ENCODE measurements at places on chromosomes 12 and 14. TPM values are rescaled to one million over a fixed set of nuclear protein-coding genes. Genes with fewer than 3 reads are reported as not detected.
A peak's percentile ranks its signal among the peaks of the same experiment; 100 is the strongest.

Gene NOXRED1
- total RNA-seq: 5.3 TPM

GRCh38 chr14:74641601-74642391 is 29.8 kb upstream of the LTBP2 start:
- no peaks in the 10 kb centered on the region for H3K4me1 ChIP-seq
- no peaks in the 10 kb centered on the region for H3K36me3 ChIP-seq
- no peak overlapping the region for H3K27ac ChIP-seq
- no peak for DNase-seq
- H3K4me3 ChIP-seq: no peak overlapping the region
- no peaks in the 10 kb centered on the region for H3K27me3 ChIP-seq

Gene PMCH
- not detected for total RNA-seq

Gene CDKN3
- not detected for total RNA-seq

DNA sequence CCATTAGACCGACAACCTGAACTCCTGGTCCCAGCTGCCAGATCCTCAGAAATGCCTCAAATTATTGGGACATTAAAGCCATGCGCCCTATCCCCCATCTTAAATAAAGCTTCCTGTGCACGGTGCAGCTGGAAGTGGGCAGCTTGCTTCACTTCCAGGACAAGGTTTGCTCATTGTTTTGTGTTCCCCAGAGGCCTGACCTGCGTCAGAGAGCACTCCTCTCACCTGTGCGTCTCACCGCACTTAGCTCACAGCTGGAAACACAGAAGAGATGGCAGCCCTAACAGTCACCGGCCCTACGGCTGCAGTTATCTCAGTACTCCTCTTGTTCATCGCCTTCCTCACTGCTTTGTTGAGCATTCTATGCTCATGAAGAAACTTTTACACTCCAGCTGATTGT is 135.5 kb downstream of the ANO2 start:
- H3K27ac ChIP-seq: no peak overlapping the region

DNA sequence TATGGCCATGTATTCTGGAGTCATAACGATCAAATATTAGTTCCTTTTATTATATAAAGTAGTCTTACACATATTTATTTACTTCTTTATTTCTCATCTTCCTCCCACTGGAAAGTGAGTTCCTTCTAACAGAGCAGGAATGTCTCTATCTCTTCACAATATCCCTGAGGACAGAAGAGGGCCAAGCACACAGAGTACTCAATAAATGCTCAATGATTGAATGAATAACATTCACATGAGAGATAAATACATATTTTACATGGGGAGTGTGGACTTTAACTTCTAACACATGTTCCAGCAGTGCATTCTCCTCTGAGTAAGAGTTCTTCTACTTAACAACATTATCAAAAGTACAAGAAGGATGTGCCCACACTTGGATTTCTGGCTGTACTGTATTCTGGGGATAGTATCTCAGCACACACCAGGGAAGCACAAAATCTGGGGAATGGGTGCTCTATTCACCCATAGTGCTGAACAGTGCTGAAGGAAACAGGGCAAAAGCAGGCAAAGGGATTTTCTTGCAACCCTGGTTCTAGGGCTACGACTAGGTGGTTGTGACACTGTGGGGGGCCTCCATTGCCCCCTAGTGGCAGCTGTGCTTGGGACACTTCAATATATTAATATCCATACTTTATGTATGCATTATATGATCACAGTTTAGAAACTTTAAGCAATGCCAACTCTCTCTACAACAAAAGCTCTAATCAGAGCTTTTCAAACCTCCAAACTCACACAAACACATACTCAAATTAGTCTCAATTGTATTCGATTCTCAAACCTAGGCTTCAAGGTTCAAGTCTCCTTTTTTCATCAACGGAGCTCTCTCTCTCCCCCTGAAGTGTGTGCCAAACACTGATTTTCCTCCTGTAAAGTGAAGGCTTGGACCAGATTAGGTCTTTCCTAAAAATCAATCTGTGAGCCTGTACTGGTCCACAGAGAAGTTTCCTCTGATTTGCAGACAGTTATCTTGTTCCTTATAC is 115.5 kb downstream of the SLC2A13 start:
- DNase-seq: peak; percentile 59
- H3K27me3 ChIP-seq: no peaks in the 10 kb centered on the region
- no peaks in the 10 kb centered on the region for H3K36me3 ChIP-seq
- no peaks in the 10 kb centered on the region for H3K4me1 ChIP-seq
- H3K4me3 ChIP-seq: no peak overlapping the region
- H3K27ac ChIP-seq: no peak overlapping the region

Gene KRT2
- not detected for total RNA-seq

Gene AREL1
- 21.1 TPM for total RNA-seq

- DNase-seq: no peak
- no peak overlapping the region for H3K27ac ChIP-seq
- H3K4me3 ChIP-seq: no peak overlapping the region
- H3K4me1 ChIP-seq: peaks cover 13% of the 10 kb centered on the region
- no peaks in the 10 kb centered on the region for H3K36me3 ChIP-seq
Observed at GRCh38 chr14:91254461-91254860, 10.0 kb upstream of the GPR68 start.

DNA sequence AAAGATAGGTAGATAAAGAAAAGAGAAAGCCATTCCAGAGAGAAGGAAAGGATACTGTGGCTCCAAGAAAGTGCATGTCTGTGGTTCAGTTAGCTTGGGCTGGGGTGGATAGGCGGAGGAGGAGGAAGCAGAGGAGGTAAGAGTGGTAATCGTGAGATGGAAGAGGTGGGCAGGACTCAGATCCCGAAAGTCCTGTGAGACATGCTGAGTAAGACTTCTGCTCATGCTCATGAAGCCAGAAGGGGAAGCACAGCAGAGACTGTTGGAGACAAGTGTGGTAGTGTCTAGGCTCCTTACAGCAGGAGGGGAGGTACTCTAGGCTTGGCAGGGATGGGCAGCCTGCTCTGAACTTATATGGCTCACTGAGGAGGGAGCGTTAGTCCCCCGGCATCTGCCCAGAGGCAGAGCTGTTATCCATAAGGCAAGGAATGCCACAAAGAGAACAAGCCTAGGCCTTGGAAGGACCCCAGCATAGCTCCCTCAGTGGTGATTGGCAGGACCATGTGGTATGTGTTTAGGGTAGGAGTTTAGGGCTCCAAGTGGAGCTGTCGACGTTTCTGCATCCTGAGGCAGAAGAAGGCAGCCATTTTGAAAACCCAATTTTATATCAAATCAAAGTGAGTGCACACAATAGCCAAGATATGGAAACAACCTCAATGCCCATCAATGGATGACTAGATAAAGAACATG is 135.3 kb downstream of the SMOC1 start:
- H3K4me1 ChIP-seq: no peaks in the 10 kb centered on the region
- no peaks in the 10 kb centered on the region for H3K27me3 ChIP-seq
- no peaks in the 10 kb centered on the region for H3K36me3 ChIP-seq
- no peak overlapping the region for H3K27ac ChIP-seq
- DNase-seq: no peak

All from body of pancreas (tissue), 4 donors.